Stimulated activated CD8-positive, alpha-beta memory T cell treated with anti-CD3 and anti-CD28 coated beads, Interleukin-4, amount 100 ng/mL, for 1 hour (primary cell): ENCODE measurements at places on chromosomes 5 and 9.

- no peak for DNase-seq
Observed at GRCh38 chr5:55236800-55237199, 3.4 kb upstream of the CCNO start.

GRCh38 chr9:3177146-3177761 lies 333.4 kb upstream of the PUM3 start:
- DNase-seq: no peak

GRCh38 chr5:158648631-158649030 lies 451.1 kb downstream of the EBF1 start:
- DNase-seq: no peak

GRCh38 chr5:133519191-133519590 lies 93.2 kb downstream of the FSTL4 start:
- no peak for DNase-seq

DNA sequence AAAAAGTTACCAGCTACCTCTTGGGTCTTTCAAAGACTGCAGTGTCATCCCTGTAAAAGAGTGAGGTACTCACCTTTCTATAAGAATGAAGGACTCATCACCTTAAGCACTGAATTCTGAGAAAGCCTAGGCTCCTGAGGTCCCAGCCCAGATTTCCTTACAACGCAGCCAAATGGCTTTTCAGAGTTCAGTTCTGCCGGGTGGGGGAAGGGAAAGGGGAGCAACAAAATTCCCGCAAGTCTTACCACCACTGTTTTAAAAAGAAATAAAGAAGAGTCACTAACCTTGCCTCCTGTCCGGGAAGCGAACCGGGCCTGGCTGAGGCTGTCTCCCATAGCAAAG lies 373 bp downstream of the ADAMTS12 start:
- no peak for DNase-seq

GRCh38 chr5:109750463-109750862 lies 60.7 kb downstream of the MAN2A1 start:
- no peak for DNase-seq

- DNase-seq: no peak
Observed at GRCh38 chr5:54985301-54986268, at the start of gene ESM1. Gene ESM1, minus strand, starts transcription at chr5:54985593. Its CDS starts 76 bp downstream, at chr5:54985517.

- DNase-seq: no peak
Observed at GRCh38 chr5:133456933-133457402, 155.4 kb downstream of the FSTL4 start.

DNA sequence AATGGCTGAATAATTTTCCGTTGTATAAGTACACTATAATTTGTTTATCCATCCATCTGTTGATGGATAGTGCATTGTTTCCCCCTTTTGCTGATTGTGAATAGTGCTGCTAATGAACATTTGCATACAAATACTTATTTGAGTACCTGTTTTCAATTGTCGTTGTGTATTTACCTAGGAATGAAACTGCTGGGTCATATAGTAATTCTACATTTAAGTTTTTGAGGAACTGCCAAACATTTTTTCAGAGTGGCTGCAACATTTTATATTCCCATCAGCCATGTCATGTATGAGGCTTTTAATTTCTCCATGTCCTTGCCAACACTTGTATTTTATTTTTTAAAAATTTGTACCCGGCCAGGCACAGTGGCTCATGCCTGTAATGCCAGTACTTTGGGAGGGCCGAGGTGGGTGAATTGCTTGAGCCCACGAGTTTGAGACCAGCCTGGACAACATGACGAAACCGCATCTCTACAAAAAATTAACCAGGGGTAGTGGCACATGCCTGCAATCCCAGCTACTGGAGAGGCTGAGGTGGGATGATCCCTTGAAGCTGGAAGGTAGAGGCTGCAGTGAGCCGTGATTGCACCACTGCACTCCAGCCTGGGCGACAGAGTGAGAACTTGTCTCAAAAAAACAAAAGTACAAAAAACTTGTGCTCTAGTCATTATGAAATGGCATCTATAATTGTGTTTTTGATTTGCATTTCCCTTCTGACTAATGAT lies 2.2 kb upstream of the ANXA6 start:
- no peak for DNase-seq

- DNase-seq: no peak
Observed at GRCh38 chr5:545641-546375, 21.6 kb upstream of the SLC9A3 start.

DNA sequence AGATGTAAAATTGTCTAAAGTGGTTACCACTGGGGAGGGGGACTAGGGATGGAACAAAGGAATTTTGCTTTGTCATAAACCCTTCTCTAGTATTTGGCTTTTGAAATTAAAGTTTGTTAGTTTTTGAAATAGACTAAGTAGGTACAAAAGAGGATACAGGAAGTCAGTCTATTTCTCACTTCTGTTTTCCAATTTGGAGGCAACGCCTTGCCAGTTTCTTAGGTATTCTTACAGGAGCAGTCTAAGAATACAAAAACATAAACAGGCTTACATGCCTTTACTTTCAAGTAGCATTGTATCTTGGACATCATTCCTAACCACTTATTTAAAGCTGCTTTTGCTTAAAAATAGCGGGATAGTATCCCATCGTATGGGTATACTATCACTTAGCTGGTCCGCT lies 34.4 kb downstream of the ALG2 start:
- no peak for DNase-seq

GRCh38 chr5:40634154-40634553 lies 45.6 kb upstream of the PTGER4 start:
- no peak for DNase-seq

- DNase-seq: no peak
Observed at GRCh38 chr9:76891874-76892273, 14.0 kb downstream of the PRUNE2 start.

- no peak for DNase-seq
Observed at GRCh38 chr9:129310666-129311350, 132.7 kb upstream of the IER5L start.

GRCh38 chr9:69171049-69171448 lies 3.0 kb upstream of the TJP2 start:
- DNase-seq: no peak

GRCh38 chr9:108469654-108470053 lies 386.1 kb downstream of the ACTL7B start:
- no peak for DNase-seq

DNA sequence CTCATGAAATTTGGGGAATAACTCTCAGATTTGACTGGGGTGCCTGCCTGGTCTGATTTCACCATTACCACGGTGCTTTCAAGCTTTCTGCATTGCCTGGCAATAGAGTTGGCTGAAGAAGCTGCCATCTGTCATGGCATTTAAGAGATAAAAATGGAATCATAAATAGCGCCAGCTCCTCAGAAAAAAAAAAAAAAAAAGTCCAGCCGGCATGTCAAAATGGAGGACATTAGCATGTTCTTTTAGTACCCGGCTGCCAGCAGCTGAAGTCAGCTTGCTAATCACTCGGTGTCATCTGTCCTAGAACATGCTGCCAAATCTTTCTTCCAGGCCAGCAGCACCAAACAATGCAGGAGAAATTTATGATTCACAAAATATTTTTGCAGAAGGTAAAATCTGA lies 57.7 kb upstream of the CER1 start:
- DNase-seq: no peak

DNA sequence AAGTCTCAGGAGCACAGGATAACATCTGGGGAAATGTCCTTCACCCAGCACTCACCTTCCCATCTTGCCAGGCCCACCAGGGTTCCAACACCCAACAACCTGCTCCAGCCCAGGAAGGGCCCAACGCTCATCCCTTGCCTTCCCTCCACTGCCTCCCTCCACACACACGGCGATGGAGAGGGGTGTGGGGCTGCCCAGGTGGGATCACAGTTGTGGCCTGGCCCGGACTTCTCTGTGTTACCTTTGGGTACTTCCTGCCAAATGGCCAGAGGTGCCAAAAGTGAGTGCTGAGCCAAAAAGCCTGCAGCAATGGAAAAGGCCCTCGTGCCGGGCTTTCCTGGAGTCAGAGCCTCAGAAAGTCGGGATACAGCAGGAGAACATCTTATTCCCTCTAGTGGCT lies 15.6 kb upstream of the TDRD7 start:
- DNase-seq: no peak

DNA sequence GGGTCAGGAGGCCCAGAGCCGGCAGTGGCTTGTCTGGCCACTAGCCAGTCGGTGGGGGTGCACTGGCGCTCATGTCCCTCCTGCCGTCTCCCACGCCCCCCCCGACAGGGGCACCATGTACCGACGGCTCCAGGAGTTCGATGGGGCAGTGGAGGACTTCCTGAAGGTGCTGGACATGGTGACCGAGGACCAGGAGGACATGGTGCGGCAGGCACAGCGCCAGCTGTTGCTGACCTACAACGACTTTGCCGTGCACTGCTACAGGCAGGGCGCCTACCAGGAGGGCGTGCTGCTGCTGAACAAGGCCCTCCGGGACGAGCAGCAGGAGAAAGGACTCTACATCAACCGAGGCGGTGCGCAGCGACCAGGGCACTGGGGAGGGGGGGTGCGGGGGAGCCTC lies 8.1 kb downstream of the TTC16 start:
- no peak for DNase-seq

DNA sequence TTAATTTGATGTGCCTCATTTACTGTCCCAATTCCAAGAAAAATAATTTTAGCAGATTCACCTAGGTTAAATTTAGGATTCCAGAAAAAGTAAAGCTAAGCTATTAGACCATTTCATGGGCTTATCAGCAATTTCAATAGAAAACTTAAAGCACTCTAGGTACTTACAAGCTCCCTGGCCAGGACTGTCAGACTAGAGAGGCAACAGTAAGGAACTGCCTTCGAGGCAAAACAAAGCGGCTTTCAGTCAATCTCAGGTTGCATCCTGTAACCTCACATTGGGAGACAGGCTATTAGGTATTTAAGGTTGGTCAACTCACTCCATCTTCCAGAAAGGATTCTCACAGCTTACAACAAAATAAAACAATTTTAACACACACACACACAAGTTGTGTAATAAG lies 48.7 kb upstream of the FSD1L start:
- no peak for DNase-seq

- DNase-seq: no peak
Observed at GRCh38 chr9:100933656-100934055, 94.9 kb upstream of the PLPPR1 start.

GRCh38 chr9:90822866-90823265 lies 21.2 kb downstream of the SYK start:
- no peak for DNase-seq

GRCh38 chr5:17087035-17087434 lies 130.4 kb upstream of the BASP1 start:
- DNase-seq: no peak

GRCh38 chr5:102959055-102959454 lies 160.9 kb downstream of the GIN1 start:
- no peak for DNase-seq

- no peak for DNase-seq
Observed at GRCh38 chr9:129497813-129498450, 123.0 kb downstream of the C9orf50 start.

- DNase-seq: no peak
Observed at GRCh38 chr5:151183456-151184245, 26.1 kb upstream of the ANXA6 start.

GRCh38 chr9:14221119-14221518 lies 92.8 kb downstream of the NFIB start:
- no peak for DNase-seq

DNA sequence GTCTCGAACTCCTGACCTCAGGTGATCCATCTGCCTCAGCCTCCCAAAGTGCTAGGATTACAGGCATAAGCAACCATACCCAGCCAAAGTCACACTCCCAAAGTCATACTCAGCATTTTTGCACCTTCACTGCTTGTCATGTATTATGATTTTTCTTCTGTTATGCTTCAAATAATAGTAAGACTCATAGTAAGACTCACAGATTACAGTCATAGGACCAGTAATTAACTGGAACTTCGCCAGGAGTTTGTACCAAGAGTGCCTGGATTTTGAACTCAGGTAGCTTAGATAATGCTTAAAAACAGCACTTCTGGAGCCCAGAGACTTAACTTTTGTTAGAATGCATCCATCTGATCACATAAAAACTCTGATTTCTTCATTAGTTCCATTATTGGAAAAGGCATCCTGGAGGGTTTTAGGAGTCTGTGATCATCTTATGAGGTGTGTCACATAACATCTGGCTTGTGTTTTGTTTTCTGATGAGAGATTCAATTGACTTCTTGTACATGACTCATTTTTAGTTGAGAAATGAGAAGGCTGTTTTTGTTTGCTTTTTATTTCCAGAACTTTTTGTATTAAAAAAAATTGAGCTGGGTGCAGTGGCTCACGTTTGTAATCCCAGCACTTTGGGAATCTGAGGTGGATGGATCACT lies 131.5 kb downstream of the ADAMTS19 start:
- no peak for DNase-seq

DNA sequence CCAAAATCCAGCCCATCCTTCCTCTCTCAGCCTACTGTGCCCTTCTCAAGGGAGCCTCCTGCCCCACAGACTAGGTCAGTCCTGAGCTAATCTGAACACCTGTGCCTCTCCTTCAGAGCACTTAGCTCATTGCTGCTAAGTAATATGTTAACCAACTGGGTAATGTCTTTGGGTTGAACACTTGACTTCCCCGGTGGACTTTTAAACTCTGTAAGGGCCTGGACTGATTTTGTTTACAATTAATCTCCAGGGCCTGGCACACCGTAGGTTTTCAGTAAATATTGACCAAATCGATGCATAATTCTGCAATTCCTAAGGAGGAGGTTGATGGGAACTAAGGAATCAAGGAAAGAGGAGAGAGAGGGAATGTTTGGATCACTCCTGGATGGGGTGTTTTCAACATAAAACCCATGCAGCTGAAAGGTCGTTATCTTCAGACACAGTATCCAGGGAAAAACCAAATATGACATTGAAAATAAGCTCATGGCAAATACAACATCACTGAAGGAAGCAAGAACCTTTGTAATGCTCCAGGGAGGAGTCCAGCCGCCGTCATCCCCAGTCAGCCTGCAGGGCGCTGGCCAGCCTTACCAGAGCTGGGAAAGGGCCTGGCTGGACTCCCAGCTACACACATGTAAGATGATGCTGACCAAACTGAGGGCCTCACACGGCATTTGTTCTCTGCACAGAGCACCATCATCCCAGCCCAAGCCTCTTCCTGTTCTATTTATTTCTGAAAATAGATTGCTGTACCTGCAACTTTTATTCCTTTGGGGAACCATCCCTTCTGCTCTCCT lies 166.3 kb downstream of the C5orf15 start:
- DNase-seq: no peak

- no peak for DNase-seq
Observed at GRCh38 chr5:1901061-1901460, 18.3 kb upstream of the IRX4 start.

DNA sequence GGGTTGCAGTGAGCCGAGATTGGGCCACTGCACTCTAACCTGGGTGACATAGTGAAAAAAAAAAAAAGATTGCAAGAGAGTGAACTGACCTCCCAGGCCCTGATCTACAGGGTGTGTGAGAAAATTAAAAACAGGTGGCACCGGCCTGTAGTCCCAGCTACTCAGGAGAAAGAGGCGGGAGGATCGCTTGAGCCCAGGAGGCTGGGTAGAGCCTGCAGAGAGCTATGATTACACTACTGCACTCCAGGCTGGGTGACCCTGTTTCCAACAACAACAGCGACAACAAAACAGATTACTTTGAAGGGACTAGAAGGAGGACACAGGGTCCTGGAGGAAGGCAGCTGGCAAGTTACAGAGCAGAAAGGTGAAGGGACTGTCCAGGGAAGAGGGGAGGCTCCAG lies 42.2 kb upstream of the FABP6 start:
- DNase-seq: no peak
